Muscle of arm (tissue), 14 donors: ENCODE measurements at places on chromosomes 7 and 10.

- no peak for DNase-seq
Observed at GRCh38 chr7:24075426-24075810, 208.6 kb upstream of the NPY start.

- DNase-seq, result peak; percentile 25
Observed at GRCh38 chr10:90857635-90858460, at the start of gene HTR7. Gene HTR7, minus strand, starts transcription at chr10:90858039. Its CDS starts 368 bp downstream, at chr10:90857671.

DNA sequence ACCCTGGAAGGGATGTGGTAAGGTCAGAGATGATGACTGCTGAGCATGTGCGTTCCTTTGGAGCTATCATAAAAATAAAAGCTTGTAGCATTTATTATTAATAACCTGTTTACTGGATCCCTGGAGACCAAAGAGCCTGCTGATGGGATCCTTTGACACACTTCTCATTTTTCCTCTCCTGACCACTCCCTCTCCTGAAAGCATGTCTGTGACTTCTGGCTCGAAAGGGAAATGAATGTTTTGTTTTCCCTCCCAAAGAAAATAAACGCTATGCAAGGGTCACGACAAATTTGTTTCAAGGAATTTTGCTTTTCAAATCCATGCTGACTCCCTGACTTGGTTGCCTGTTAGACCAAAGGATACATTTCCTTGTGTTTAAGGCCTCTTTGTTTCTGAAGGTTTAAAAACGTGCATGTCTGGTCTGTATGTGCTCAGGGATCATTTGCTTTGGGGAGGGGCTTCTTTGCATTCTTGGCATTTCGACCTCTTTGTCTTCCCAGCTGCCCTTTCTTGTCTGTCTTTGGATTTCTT lies 185.1 kb upstream of the AGK start:
- DNase-seq, result no peak

- no peak for DNase-seq
Observed at GRCh38 chr10:2700626-2701305, 366.6 kb upstream of the PFKP start.

GRCh38 chr10:58859526-58859925 lies 316.9 kb upstream of the PHYHIPL start:
- no peak for DNase-seq

- no peak for DNase-seq
Observed at GRCh38 chr10:127932521-127933270, 25.8 kb downstream of the PTPRE start.
